IMR-90 (cell line): ENCODE measurements at places on chromosomes 1 and 21. TPM values are rescaled to one million over a fixed set of nuclear protein-coding genes. Genes with fewer than 3 reads are reported as not detected.

GRCh38 chr1:35717911-35718476 is 690 bp downstream of the C1orf216 start:
- peak; percentile 63 for DNase-seq
- peak overlapping the region; percentile 69 for H3K27ac ChIP-seq
- no peaks in the 10 kb centered on the region for H3K27me3 ChIP-seq
- H3K4me3 ChIP-seq: peak overlapping the region; percentile 82
- H3K36me3 ChIP-seq: peaks cover 14% of the 10 kb centered on the region

GRCh38 chr1:214808845-214809460 is 206.0 kb downstream of the CENPF start:
- H3K27ac ChIP-seq: no peak overlapping the region
- no peaks in the 10 kb centered on the region for H3K27me3 ChIP-seq
- H3K4me1 ChIP-seq: peaks cover 1% of the 10 kb centered on the region; the same call in 1 of the 2 replicates
- H3K4me3 ChIP-seq: no peak overlapping the region
- DNase-seq: peak; percentile 62

DNA sequence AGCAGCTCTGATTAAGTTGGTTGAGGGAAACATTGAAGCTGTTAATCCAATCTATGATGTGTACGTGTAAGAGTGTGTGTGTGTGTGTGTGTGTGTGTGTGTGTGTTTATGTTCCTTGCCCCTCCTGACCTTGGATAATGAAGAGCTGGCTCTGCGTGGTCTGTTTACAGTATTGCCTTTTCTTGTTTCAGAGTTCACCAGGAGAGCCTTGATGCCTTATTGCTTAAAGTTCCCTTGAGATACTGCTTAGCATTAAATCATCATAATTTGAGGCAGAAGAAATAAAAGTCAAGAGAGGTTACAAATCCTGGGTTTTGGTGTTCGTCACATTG is 36.4 kb downstream of the CAPN8 start:
- no peak for DNase-seq
- H3K4me3 ChIP-seq: no peak overlapping the region
- no peak overlapping the region for H3K27ac ChIP-seq
- H3K4me1 ChIP-seq: no peaks in the 10 kb centered on the region
- no peaks in the 10 kb centered on the region for H3K36me3 ChIP-seq
- peaks cover 31% of the 10 kb centered on the region for H3K27me3 ChIP-seq

GRCh38 chr1:156420205-156421061 is 51.4 kb downstream of the RHBG start:
- H3K27ac ChIP-seq: no peak overlapping the region
- no peak overlapping the region for H3K4me3 ChIP-seq

- H3K27me3 ChIP-seq: no peaks in the 10 kb centered on the region
- no peaks in the 10 kb centered on the region for H3K36me3 ChIP-seq
- H3K4me3 ChIP-seq: no peak overlapping the region
- no peak overlapping the region for H3K27ac ChIP-seq
Observed at GRCh38 chr1:4177425-4178150, 277.5 kb upstream of the C1orf174 start.

DNA sequence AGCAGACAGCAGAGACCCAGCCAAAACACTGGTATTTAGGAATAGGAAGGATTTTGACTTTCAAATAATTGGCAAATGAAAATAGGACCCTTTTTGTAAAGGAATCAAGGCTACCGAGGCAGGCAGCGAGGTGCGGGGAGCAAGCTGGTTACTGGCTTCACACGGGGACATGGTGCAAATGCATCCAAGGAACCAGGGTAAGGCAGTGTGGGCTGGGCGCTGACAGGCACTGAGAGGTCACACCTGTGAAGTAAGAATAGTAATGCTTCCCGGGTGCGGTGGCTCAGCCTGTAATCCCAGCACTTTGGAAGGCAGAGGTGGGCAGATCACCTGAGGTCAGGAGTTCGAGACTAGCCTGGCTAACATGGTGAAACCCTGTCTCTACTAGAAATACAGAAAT is 15.5 kb downstream of the CHAF1B start:
- no peaks in the 10 kb centered on the region for H3K4me1 ChIP-seq
- DNase-seq: no peak
- no peak overlapping the region for H3K27ac ChIP-seq

- H3K4me3 ChIP-seq: no peak overlapping the region
- H3K36me3 ChIP-seq: no peaks in the 10 kb centered on the region
- peak; percentile 92 for DNase-seq
Observed at GRCh38 chr1:30816211-30817076, 58.9 kb upstream of the LAPTM5 start.

DNA sequence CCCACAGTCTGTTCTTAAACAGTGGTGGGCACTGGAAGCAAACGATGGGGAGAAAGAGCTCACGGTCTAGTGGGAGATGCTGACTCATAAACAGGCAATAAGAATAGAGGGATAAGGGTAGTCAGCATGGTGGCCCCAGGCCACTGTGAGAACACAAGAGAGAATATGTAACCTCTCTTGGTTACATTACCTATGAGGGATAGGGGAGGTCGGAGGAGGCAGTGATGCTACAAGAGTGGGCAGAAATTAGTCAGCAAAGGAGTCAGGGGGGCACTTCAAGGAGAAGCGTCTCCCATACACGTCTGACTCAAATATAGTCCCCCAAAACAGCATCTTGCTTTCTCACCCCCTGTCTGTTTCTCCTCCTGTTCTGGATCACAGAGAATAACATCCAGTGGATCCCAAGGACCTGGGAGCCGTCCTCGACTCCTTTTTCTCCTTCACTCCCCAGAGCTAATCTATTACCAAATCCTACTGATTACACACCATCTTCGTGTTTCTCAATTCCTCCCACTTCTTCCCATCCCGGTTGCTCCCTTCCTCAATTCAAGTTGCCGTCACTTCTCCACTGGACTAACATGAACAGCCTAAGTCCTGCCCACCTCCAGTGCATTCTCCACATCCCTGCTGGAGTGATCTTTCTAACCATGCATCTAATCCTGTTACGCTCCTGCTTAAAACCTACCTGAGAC is 2.1 kb downstream of the SLAMF8 start:
- DNase-seq: no peak
- H3K27ac ChIP-seq: no peak overlapping the region
- H3K4me3 ChIP-seq: no peak overlapping the region
- no peaks in the 10 kb centered on the region for H3K36me3 ChIP-seq
- H3K4me1 ChIP-seq: peaks cover 2% of the 10 kb centered on the region

GRCh38 chr1:234743791-234744611 is 134.0 kb upstream of the IRF2BP2 start:
- no peak overlapping the region for H3K4me3 ChIP-seq
- H3K27me3 ChIP-seq: no peaks in the 10 kb centered on the region
- peak overlapping the region; percentile 49; the same call in 1 of the 2 replicates for H3K27ac ChIP-seq
- H3K4me1 ChIP-seq: peaks cover 15% of the 10 kb centered on the region
- no peaks in the 10 kb centered on the region for H3K36me3 ChIP-seq

- DNase-seq: no peak
- H3K27ac ChIP-seq: no peak overlapping the region
- H3K36me3 ChIP-seq: no peaks in the 10 kb centered on the region
- no peaks in the 10 kb centered on the region for H3K4me1 ChIP-seq
- no peak overlapping the region for H3K4me3 ChIP-seq
- no peaks in the 10 kb centered on the region for H3K27me3 ChIP-seq
Observed at GRCh38 chr1:233998891-233999290, 94.4 kb downstream of the SLC35F3 start.

GRCh38 chr1:24790490-24790889 is 45.2 kb downstream of the CLIC4 start:
- no peak overlapping the region for H3K4me3 ChIP-seq
- H3K27me3 ChIP-seq: no peaks in the 10 kb centered on the region
- peaks cover 12% of the 10 kb centered on the region for H3K4me1 ChIP-seq
- H3K27ac ChIP-seq: peak overlapping the region; percentile 7; the same call in 1 of the 2 replicates
- DNase-seq: no peak

DNA sequence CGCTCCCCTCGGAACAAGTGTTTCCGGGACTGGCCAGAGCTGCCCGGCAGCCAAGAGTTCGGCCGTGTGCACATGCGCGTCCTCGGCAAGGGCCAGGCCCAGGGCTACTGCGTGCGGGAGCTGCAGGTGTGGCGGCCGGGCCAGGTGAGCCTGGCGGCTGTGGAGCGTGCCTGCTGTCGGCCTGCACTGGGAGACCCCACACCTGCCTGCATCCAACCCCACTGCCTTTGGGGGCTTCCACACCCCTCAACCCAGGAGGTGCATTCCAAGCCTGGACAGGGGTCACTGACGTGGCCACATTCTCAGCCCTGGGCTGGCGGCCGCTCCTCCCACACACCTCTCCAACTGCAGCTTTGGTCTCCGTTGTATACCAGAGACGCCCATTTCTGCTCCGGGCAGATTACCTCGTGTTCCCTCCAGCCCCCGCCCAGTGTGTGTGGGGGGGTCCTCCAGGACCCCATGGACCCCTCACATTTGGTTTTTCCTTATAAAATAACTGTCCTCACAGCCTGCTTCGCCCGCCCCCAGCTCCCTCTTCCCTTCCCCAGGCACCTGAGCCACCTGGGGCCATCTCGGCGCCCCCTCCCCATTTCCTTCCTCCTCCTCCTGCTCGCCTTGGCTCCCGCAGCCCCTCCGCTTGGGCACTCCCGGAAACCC is 6.1 kb downstream of the RNF223 start:
- H3K36me3 ChIP-seq: no peaks in the 10 kb centered on the region
- 0 out of 2 replicates have a peak overlapping the region, but pooled peaks have one; percentile 18 for H3K4me3 ChIP-seq
- H3K27ac ChIP-seq: no peak overlapping the region
- H3K4me1 ChIP-seq: peaks cover 13% of the 10 kb centered on the region
- H3K27me3 ChIP-seq: no peaks in the 10 kb centered on the region; the same call in 1 of the 2 replicates

DNA sequence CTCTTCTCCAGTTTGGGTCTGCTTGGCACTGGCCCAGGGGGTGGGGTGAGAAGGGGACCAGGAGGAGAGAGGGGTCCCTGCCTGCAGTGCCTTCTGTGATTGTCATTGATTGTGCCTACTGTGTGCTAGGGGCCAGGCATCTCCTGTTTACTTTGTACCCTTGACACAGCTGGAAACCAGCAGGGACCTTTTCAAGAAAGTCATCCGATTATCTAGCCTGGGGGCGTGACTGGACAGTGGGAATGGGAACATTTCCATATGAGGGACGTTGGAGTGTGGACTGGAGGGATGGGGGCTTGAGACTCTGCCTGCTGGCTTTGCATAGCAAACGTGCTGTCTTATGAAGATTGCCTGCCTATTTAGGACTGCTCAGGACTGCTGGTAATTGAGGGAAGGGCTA is 19.8 kb upstream of the DMBX1 start:
- no peak overlapping the region for H3K4me3 ChIP-seq
- H3K27me3 ChIP-seq: peaks cover 76% of the 10 kb centered on the region
- no peak for DNase-seq
- H3K36me3 ChIP-seq: no peaks in the 10 kb centered on the region

DNA sequence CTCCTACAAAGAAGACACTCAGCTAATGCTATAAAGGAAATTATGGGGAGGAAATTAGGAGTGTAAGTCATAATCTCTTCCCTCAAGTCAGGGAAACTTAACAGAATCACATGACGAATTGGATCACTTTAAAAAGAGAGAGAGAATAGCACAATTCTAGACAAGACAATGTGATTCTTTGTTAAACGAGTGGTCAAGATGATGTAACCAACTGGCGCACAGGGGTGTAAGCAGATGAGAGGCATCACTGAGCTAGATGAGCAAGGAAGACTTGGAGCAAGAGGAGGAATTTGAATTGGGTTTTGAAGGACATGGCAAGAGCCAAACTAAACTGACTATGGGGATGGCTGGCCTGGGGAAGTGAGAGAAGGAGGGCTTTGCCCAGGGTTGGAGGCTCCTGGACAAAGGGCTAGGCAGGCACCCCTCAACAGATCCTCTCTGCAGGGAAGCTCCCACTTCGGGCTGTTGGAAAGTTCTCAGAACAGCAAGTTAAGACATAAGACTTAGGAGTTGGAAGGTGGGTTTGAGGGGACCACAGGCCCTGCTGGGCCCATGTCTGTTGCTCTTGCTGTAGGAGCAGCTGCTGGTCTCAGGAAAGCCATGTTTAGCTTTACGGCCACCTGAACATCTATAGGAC is 123.9 kb upstream of the GRIK3 start:
- no peak for DNase-seq
- H3K4me1 ChIP-seq: no peaks in the 10 kb centered on the region
- H3K4me3 ChIP-seq: no peak overlapping the region
- H3K36me3 ChIP-seq: no peaks in the 10 kb centered on the region
- no peaks in the 10 kb centered on the region for H3K27me3 ChIP-seq

- H3K36me3 ChIP-seq: peaks cover 36% of the 10 kb centered on the region
- H3K4me3 ChIP-seq: no peak overlapping the region
- no peaks in the 10 kb centered on the region; the same call in 1 of the 2 replicates for H3K4me1 ChIP-seq
- peak; percentile 55 for DNase-seq
- H3K27ac ChIP-seq: no peak overlapping the region
Observed at GRCh38 chr1:165650981-165651625, 20.1 kb downstream of the MGST3 start.

GRCh38 chr1:68916221-68916902 is 419.5 kb upstream of the DEPDC1 start:
- H3K36me3 ChIP-seq: no peaks in the 10 kb centered on the region
- DNase-seq: peak; percentile 39
- H3K27ac ChIP-seq: no peak overlapping the region
- H3K4me1 ChIP-seq: no peaks in the 10 kb centered on the region
- H3K4me3 ChIP-seq: no peak overlapping the region

DNA sequence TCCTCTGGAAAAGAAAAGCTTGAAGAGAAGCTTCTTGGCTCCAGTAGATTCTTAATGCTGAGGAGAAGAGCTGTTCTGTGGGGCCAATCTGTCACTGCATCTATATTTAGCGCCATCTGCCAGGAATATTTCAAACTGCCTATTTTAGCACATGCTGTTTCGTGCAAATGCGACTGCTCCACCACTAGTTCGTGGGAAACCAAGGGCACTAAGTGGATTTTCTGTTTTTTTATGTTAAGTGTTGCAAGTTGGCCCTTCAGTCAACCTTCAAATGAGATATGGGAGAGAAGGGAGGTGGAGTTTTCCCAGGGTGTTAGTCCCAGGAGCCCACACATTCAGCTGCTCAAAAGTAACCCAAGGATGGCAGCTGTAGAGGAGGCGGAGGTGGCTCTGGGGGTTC is 91.9 kb downstream of the TSEN15 start:
- peak; percentile 33 for DNase-seq
- H3K4me1 ChIP-seq: no peaks in the 10 kb centered on the region
- peaks cover 10% of the 10 kb centered on the region for H3K27me3 ChIP-seq
- no peak overlapping the region for H3K27ac ChIP-seq

DNA sequence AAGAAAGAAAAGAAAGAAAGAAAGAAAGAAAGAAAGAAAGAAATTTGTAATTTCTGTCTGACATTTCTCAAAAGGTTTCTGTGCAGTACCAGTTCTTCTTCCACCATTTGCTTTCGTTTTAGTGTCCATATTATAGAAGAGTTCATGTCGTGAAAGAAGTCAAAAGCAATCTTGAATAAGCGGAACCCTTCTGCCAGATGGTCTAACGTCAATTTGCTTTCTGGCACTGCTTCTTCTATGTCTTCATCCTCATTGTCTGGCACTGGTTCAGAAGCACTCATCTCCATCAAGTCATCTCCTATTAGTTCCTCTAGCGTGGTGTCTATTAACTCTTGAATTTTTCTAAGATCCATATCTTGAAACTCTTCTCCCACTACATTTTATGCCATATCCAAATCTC is 170.0 kb upstream of the KCTD3 start:
- no peak for DNase-seq
- H3K4me3 ChIP-seq: no peak overlapping the region
- H3K27me3 ChIP-seq: no peaks in the 10 kb centered on the region; the same call in 1 of the 2 replicates
- no peak overlapping the region for H3K27ac ChIP-seq
- H3K36me3 ChIP-seq: no peaks in the 10 kb centered on the region

KCNE1 gene
- total RNA-seq: 0.83 and 0.90 TPM in 2 replicates

DRAXIN gene
- total RNA-seq: under 0.01 TPM in 2 replicates

AMY1A gene
- total RNA-seq: not detected in 2 replicates

TMEM51 gene
- 2.7 and 3.6 TPM in 2 replicates for total RNA-seq

SLFNL1 gene
- under 0.01 TPM in 2 replicates for total RNA-seq
